ENCODE measurements at places on chromosomes 5 and 9. TPM values are rescaled to one million over a fixed set of nuclear protein-coding genes. Genes with fewer than 3 reads are reported as not detected.

- no peak for DNase-seq
Measured at GRCh38 chr5:36367524-36367923, 65.8 kb upstream of the RANBP3L start.

DNA sequence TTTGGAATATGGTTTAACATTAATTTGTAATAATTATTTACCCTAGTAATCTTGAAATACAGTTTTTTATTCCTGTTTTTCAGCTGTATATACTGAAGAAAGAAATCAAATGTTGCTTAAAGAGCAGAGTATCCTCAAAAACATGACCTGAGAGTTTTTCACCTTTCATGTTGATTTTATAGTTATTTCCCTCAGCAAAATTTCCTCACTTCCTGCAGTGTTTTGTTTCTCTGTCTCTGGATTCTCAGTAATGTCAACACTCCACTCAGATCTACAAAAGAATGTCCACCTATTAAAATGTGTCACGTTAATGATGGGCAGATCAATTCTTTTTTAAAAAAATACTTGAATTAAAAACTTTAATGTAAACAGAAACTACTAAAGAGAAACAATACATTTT is 398.3 kb downstream of the ANXA1 start:
- no peak for DNase-seq

The F2RL2 gene
- not detected for total RNA-seq

GRCh38 chr9:87867391-87867790 is 15.3 kb upstream of the SPATA31E1 start:
- DNase-seq = no peak

All from Karpas-422 (cell line).